ENCODE measurements at places on chromosomes 1 and 21.

DNA sequence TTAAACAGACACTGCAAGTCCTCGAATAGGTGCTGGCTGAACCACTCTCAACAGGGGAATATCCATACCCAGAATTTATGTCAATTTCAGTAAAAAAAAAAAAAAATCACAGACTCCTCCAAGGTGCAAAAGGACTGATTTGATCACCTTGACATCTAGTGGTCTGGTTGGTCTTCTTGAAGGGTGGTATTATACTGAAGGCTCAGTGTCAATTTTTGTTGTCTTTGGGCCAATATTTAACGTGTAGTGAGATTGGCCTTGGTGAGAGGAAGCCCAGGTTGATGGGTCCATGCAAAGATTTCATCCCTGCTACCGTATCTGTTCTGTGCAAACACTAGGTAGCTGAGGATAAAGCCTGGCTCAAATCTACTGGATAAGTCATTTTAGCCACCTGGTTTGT, 4.0 kb upstream of the GBP5 start:
- DNase-seq, result no peak

DNA sequence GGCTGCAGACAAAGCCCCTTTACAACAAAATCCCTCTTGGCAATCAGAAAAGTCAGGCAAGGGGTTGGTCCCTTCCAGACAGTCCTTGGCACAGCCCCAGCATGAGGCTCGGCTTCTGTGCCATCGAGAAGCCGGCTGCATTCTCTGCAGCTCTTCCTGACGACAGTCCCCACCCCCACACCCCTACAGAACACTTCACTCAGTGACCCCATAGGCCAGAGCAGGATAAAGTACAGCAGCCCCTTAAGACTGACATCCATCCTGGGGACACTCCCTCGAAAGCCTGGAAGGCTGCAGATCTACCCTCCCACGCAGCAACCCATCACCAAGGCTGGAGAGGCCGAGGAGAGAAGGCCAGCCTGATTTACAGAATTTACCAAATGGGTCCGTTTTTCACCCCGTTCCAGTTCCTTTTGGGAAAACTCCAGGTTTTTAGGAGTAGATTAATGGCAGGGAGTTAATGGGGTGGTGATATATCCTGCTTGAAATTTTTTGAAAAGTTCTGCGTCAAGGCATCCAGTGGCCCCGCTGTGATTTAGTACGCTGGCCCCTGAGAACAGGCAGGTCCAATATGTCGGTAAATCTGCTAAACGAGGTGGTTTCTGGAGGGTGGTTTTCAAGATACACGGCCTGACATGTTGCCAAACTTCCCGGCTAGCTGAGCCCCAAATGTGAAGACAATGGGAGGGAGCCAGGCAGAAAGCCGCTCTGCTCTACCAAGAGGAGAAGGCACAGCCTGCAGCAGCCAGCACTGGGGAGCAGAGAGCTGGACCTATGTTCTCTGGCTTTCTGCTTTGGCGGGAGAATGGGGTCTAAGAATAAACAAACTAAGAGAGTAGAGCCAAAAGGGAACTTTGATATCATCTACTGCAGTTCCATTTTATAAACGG, 81.7 kb downstream of the SSBP3 start:
- DNase-seq, result no peak

DNA sequence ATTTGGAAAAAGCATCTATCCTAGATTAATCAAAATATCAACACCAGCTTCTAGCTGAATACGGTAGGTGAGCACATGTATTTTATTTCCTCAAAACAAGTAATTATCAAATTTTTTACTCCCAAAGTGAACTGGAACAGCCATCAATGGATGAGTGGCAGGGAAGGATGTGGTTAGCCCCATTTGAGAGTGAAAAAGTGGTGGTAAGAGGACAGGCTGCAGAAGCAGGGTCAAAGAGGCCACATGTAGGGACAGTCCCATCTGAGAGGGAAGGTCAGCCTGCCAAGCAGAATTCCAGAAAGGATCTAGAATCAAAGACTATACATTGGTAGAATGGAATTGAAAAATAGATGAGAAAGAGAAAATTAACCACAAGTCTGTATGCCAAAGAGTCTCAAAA, 163.8 kb downstream of the SMYD3 start:
- no peak for DNase-seq

GRCh38 chr1:158105352-158106095, 75.2 kb upstream of the CD1D start:
- no peak for DNase-seq

DNA sequence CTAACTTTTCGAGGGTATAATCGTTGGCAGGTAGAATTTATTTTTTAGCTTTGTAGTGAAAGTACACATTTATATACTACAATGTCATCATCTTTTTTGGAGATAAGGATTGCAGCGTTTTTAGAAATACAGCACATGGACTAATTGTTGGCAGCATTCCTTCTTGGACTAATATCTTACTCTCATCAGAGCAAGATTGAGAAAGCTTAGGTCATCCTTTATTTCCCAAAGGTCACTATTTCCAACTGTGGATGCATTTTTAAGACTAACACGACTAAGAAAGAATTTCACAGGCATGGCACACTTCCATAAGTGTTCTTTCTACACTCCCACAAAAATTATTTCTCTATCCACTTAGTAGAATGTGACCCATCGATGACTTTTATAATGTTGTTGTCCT, 732.3 kb downstream of the NCAM2 start:
- no peak for DNase-seq

- DNase-seq, result no peak
Measured at GRCh38 chr1:71641903-71642302, 561.1 kb upstream of the ZRANB2 start.

- DNase-seq, result no peak
Measured at GRCh38 chr1:118958140-118958539, 30.0 kb downstream of the TBX15 start.

GRCh38 chr1:160741092-160741501, 2.0 kb downstream of the SLAMF7 start:
- DNase-seq, result no peak

- DNase-seq, result peak; percentile 10
Measured at GRCh38 chr21:32611471-32611997, 643 bp downstream of the CFAP298 start.

DNA sequence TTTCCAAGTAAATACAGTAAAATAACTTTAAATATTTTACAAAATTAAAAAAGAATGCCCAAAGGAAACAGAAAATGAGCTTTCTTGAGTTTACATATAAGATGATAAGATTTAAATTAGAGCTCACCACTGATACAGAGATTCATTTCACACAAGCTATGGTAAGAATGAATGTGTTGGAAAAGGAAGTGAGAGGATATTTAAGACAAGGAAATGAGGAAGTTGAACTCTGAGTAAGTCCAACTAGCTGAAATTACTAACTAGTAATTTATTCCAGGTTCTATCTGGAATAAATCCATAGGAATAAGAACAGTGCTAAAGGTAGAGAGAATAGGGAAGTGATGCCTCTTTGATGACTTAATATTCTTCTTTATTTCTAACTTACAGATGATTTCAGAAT, 42.4 kb downstream of the FNBP1L start:
- DNase-seq, result no peak

GRCh38 chr21:39111931-39112550, 71.2 kb downstream of the PSMG1 start:
- no peak for DNase-seq

- DNase-seq, result no peak
Measured at GRCh38 chr1:160834945-160835565, 27.6 kb downstream of the CD244 start.

DNA sequence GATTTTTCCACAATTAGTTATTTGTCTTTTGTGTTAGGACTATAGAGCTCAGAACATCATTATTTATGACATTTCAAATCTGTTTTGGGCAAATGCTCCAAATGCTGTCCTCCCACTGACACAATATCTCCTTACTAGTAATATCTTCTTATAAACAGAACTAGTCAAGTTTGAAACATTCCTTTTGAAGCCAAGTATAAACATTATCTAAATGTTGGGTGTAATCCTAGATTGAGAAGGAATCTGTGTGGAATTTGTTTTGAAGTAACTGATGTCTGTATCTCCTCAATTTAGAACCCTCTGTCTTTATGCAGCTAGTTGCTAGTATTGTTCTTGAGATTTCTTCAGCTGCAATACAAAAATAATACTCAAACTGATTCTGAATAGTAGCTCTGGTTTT, 28.5 kb upstream of the PAXBP1 start:
- no peak for DNase-seq

DNA sequence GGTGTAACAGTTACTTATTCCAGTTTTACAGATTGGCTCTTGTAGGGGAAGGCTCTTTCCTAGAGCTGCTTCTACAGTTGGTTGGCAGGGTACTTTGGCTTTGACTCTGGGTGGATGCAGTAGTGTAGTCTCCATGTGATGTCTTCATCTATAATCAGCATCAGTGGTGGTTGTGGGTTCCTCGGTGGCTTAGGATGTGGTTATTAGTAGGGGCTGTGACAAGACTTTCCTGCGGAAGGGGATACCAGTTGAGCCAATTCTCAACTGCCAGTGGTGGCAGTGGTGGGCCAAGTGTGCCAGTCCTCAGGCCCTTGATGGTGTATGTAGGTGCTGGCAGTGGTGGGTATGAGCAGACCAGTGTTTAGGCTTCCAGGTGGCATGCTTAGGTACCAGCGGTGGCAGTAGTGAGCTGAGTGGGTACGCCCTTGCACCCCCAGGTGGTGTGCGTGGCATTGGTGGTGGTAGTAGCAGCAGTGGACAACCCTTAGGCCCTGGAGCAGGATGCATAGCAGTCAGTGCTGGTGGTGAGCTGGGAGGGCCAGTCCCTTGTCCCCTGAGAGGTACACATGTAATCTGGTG, 27.2 kb upstream of the KLF18 start:
- no peak for DNase-seq

- DNase-seq, result no peak
Measured at GRCh38 chr1:111320066-111320879, 29.6 kb downstream of the CHIA start.

- DNase-seq, result no peak
Measured at GRCh38 chr1:157114183-157115121, 14.8 kb upstream of the ETV3L start.

GRCh38 chr1:228332797-228333738, 73.6 kb downstream of the TRIM11 start:
- DNase-seq, result no peak

DNA sequence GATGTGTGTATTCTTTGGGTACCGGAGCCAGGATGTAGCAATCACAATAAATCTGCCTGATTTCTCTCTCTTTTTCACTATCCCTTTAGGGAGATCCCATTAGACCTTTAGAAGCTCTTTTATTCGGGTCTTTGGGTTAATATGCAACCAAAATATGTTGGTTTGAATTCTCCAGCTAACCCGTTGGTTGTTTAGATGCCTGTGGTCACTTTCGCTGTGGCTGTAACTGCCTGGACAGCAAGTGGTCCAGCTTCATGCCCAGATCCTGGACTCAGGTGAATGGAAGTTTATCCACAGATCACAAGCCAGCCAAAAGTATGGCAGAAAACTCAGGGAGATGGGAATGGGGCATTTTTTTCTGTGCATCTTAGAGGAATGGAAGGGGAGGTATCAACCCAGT, 12.3 kb downstream of the KAZN start:
- no peak for DNase-seq

- no peak for DNase-seq
Measured at GRCh38 chr1:226816576-226816975, 53.8 kb upstream of the PSEN2 start.

DNA sequence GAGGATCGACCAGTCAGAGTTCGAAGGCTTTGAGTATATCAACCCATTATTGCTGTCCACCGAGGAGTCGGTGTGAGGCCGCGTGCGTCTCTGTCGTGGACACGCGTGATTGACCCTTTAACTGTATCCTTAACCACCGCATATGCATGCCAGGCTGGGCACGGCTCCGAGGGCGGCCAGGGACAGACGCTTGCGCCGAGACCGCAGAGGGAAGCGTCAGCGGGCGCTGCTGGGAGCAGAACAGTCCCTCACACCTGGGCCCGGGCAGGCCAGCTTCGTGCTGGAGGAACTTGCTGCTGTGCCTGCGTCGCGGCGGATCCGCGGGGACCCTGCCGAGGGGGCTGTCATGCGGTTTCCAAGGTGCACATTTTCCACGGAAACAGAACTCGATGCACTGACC, 9.6 kb downstream of the FAAP20 start:
- DNase-seq, result no peak

DNA sequence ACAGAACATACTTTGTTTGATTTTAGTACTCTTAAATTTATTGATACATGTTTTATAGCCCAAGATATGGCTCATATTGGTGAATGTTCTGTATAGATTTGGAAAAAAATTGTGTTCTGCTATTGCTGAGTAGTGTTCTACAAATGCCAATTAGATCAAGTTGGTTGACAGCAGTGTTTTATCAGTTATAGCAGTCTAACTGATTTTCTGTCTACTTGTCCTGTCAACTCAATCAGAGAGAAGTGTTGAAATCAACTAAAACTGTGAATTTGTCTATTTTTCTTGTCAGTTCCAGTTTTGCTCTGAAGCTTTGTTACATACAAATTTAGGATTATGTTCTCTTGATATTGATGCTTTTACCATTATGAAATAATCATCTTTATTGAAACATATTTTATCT, 14.7 kb upstream of the MT1HL1 start:
- DNase-seq, result no peak

GRCh38 chr21:18041012-18041411, 203.6 kb upstream of the CHODL start:
- DNase-seq, result peak; percentile 3

GRCh38 chr21:24486973-24487372, 1120.3 kb downstream of the MRPL39 start:
- no peak for DNase-seq

GRCh38 chr21:38032082-38032801, 116.0 kb upstream of the KCNJ6 start:
- DNase-seq, result no peak

DNA sequence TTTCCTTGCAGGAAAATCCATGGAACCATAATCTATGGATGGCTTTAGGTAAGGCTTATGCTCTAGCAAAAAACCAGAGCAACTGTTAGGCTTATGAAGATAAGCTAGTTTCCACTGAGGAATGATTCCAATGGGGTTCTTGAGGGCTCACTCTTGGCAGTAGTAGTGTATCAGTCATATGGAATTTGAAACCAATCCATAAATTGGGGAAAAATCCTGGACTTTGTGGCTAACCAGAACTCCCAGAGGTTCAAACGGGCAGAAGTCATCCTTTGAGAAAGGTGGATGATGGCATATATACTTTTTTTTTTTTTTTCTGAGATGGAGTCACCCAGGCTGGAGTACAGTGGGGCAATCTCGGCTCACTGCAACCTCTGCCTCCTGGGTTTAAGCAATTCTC, 54.2 kb upstream of the ATF3 start:
- DNase-seq, result no peak

GRCh38 chr1:159970932-159971342, 16.9 kb upstream of the SLAMF9 start:
- no peak for DNase-seq

DNA sequence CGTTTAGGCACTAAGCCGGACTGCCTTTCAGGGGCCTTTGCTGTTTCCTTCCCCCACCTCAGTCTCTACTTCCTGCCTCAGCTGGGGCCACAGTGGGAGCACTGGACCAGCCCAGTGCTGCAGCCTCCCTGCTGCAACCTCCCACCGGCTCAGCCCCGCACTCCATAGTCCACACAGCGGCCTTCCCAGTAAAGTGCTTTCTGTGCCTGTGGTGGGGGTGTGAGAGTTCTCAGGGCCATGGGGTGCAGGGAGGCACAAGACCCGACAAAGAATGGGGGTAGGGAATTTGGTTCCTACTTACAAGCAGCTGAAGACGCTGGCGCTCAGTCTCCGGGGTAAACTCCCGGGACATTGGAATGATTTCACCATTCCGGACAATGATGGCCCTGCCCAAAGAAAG, 3.5 kb downstream of the PPM1J start:
- DNase-seq, result no peak

Measured in putamen (tissue), 1 donor.